ENCODE measurements at places on chromosomes 13 and 19. TPM values are rescaled to one million over a fixed set of nuclear protein-coding genes. Genes with fewer than 3 reads are reported as not detected.

TGFB1 gene
- 54.3 TPM for total RNA-seq

CLEC17A gene
- total RNA-seq = not detected

PROZ gene
- not detected for total RNA-seq

ZNF571 gene
- 3.6 TPM for total RNA-seq

GAPDHS gene
- not detected for total RNA-seq

ZNF492 gene
- not detected for total RNA-seq

PRMT1 gene
- 53.3 TPM for total RNA-seq

SIAH3 gene
- total RNA-seq = not detected

MIER2 gene
- total RNA-seq = 13.6 TPM

C19orf81 gene
- total RNA-seq = not detected

ZNF471 gene
- 9.0 TPM for total RNA-seq

TJP3 gene
- 95.1 TPM for total RNA-seq

ATP4B gene
- 0.87 TPM for total RNA-seq

SSBP4 gene
- 48.4 TPM for total RNA-seq

C19orf25 gene
- 12.9 TPM for total RNA-seq

TSKS gene
- not detected for total RNA-seq

ZNF790 gene
- 13.6 TPM for total RNA-seq

SARS2 gene
- not detected for total RNA-seq

MCOLN1 gene
- total RNA-seq = 5.8 TPM

NLRP11 gene
- total RNA-seq = not detected

LGI4 gene
- total RNA-seq = 40.0 TPM

URAD gene
- total RNA-seq = not detected

ZNF69 gene
- 18.1 TPM for total RNA-seq

All from stomach (tissue), 19 donors.